Suppressor macrophage treated with lipopolysaccharide for 1 hour (primary cell): ENCODE measurements at places on chromosomes 4 and X.
A peak's percentile ranks its signal among the peaks of the same experiment; 100 is the strongest.

DNA sequence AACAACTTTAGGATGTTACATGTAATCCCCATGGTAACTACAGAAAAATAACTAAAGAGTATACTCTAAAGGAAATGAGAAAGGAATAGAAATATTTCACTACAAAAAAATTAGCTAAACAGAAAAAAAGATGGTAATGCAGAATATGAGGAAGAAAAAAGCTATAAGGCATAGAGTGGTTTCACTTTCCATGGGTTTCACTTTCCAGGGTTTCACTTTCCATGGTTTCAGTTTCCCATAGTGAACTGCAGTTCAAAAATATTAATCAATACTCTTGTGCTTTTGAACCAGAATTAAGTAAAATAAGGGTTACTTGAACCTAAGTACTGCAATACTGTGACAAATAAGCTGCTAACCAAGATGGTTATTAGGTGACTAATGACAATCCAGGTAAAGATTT is 42.0 kb downstream of the NPFFR2 start:
- peak; percentile 19 for DNase-seq

DNA sequence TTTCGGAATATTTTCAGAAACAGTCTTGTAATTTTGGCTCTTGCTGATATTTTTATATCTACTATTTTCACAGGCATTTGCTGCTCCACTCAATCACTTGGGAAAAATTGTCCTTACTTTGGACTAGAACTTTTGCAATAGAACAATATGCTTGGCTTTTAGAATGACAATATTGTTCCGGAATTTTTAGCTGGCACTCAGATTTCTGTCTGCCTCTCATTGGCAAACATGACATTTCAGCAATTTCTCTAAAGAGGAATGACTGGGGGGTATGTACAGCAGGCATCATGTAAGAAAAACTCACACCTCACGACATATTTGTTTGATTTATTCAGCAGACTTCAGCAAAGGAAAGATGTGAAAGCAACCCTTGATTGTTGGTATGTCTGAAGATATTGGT is 243.6 kb upstream of the GPRIN3 start:
- DNase-seq = no peak

DNA sequence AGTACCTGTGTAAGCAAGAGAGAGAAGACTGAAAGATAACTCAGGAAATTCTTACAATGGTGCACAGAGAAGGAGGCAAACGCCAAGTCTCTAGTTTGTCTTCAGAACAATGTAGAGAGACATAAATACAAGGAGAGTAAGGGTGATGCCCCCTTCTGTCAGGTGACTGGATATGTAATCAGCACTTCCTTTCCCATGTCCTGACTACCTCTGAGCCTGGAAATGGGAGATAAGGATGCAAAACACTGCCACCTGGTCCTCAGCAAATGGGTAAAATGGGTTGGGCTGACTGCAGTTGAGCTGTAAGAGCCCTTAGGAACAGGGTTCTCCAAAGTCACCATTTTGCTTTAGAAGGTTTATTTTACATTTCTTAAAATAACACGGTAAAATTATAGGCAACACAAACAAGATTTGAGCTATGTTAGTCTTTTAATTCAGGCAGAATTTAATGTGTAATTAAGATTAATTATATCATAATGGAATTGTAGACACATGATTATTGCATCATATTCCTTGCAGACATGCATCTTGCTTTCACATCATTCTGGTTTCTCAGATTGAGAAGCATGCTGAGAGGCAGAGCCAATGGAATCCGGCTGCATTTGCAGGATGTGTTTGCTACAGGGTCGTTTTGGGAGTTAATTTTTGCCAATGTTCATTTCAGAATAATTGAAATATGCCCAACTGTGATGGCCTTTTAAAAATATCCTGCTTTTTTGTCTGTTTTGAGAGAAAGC is 37.2 kb upstream of the ARX start:
- no peak for DNase-seq

DNA sequence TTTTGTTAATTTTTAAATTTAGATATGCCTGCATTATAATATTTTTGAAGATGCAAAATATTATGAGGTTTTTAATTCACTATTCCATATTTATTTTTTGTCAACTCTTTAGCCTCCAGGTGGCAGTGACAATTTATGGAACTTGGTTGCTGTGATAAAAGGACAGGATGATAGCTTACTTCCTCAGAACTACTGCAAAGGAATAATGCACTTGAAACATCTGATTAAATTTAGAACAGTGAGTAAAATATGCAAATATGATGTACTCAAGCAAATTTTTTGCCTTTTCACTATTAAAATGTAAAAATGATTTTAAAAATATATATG is 45.1 kb downstream of the SPATA4 start:
- peak; percentile 22 for DNase-seq

DNA sequence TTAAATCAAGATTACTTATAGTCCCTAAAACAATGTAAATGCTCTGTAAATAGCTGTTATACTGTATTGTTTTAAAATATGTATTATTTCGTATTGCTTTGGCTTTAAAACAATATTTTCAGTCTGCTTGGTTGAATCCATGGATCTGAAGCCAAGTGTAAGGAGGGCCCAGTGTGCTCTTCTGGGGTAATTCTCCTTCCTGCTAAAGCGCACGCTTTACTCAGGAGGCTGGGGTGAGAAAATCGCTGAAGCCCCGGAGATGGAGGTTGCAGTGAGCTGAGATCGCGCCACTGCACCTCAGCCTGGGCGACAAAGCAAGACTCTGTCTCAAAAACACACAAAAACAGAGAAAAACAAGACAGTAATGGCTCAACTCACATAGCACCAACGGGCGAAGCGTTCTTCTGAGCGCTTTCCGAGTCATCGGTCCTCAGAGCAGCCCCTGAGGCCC is 391 bp upstream of the IDUA start:
- DNase-seq = no peak

- no peak for DNase-seq
Observed at GRCh38 chr4:185384930-185385331, 10.8 kb downstream of the LRP2BP start.

DNA sequence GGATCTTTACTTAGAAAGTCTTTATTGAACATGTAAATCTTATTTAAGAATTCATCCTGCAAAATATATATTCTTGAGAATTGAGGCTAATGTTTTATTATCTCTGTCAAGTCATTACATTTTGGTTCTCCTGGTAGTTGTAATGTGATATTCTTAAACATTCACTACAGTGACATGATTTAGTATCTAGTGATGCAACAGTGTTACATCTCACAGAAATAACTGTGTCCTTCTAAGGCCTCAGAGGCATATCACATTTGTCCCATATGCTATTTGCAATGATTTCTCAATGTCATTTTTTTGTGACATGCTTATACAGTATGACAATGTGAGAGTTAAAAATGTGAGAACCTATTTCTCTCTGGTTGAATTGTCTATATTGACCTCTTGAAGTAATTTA is 34.1 kb downstream of the PRRG1 start:
- no peak for DNase-seq

- DNase-seq = no peak
Observed at GRCh38 chrX:39758791-39759525, 338.8 kb downstream of the BCOR start.

DNA sequence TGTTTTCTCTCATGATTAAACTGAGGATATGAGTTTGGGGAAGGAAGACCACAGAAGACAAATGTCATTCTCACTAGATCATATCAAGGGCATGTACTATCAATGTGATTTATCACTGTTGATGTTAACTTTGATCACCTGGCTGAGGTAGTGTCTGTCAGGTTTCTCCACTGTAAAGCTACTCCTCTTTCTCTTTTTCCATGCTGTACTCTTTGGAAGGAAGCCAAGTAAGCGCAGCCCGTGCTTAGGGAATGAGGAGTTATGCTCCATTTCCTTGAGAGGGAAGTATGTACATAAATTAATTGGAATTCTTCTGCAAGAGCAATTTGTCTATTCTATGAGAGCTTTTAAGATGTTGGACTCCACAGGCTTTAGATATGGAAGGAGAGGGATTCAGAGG is 4.0 kb upstream of the KANTR start:
- no peak for DNase-seq
